ENCODE measurements at places on chromosomes 4 and X.
A peak's percentile ranks its signal among the peaks of the same experiment; 100 is the strongest.

DNA sequence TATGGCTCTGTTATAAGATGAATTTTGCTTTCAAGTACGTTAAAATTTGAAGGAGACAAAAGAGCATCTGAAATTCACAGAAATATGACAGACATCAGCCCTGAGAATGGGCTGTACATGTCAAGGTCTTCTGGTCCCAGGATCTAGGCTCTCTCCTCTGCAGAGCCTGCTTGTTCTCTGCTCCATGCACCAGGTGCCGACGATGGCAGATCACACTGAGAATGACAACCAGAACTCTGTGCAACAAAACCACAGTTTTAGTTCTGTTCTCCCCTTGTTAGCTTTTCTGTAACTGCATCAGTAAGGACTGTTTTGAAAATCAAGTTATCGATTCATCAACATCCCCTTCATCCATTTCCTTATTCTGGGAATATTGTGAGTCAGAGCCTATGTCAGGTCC is 30.9 kb upstream of the LGI2 start:
- no peak overlapping the region for H3K4me3 ChIP-seq
- H3K4me1 ChIP-seq: no peaks in the 10 kb centered on the region
- DNase-seq: no peak
- no peaks in the 10 kb centered on the region for H3K36me3 ChIP-seq
- no peaks in the 10 kb centered on the region for H3K27me3 ChIP-seq
- no peak overlapping the region for H3K27ac ChIP-seq

GRCh38 chr4:118018381-118019145 is 15.7 kb upstream of the NDST3 start:
- no peak for DNase-seq
- H3K4me1 ChIP-seq: no peaks in the 10 kb centered on the region
- H3K36me3 ChIP-seq: no peaks in the 10 kb centered on the region
- H3K4me3 ChIP-seq: no peak overlapping the region

DNA sequence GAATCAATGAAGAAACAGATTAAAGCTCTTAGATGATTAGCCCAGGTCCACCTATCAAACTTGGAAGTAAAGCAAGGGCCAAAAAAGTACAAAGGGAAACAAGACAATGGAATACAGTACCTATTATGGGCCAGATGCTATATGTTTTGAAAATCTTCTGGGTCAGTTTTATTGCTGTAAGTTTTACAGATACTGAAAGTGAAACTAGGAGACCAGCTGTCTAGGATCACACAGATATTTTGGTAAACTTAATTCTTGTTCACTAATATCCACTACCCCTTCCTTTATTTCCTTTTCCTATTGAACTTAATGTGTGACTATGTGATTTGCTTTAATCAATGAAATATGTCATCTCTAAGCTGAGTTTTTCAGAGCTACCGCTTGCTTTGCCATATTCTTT is 505.4 kb upstream of the PITX2 start:
- no peaks in the 10 kb centered on the region for H3K4me1 ChIP-seq
- no peak for DNase-seq
- no peaks in the 10 kb centered on the region for H3K27me3 ChIP-seq
- H3K4me3 ChIP-seq: no peak overlapping the region
- H3K36me3 ChIP-seq: no peaks in the 10 kb centered on the region
- H3K27ac ChIP-seq: no peak overlapping the region

GRCh38 chrX:119410027-119410819 is 11.1 kb downstream of the SLC25A43 start:
- H3K4me1 ChIP-seq: peaks cover 10% of the 10 kb centered on the region
- H3K4me3 ChIP-seq: no peak overlapping the region
- peaks cover 4% of the 10 kb centered on the region for H3K36me3 ChIP-seq
- no peak for DNase-seq
- peak overlapping the region; percentile 90 for H3K27ac ChIP-seq
- no peaks in the 10 kb centered on the region for H3K27me3 ChIP-seq

DNA sequence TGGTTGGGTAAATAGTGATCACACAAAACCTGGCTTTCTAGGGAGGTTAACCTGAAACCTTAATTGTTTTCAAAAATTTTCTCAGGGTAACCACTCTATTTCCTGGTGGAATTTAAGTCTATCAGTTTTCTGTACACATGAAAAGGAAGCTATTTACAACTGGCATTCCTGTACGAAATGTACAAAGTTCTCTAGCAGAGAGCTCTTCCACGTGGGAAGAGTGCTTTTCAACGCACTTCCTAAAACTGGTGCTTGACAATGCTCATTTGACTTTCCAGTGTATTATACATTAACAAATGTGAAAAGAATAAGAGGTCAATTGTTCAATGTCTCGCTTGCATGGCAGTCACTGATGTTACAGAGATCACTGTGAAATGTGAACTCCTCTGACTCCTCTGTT is 2.8 kb upstream of the SOD3 start:
- H3K27ac ChIP-seq: no peak overlapping the region
- no peak for DNase-seq
- no peak overlapping the region for H3K4me3 ChIP-seq
- no peaks in the 10 kb centered on the region for H3K36me3 ChIP-seq
- H3K27me3 ChIP-seq: peaks cover 15% of the 10 kb centered on the region

GRCh38 chr4:47287735-47288134 is 175.8 kb downstream of the COMMD8 start:
- H3K27ac ChIP-seq: no peak overlapping the region
- no peaks in the 10 kb centered on the region for H3K36me3 ChIP-seq
- H3K4me1 ChIP-seq: no peaks in the 10 kb centered on the region
- no peaks in the 10 kb centered on the region for H3K27me3 ChIP-seq
- no peak overlapping the region for H3K4me3 ChIP-seq

DNA sequence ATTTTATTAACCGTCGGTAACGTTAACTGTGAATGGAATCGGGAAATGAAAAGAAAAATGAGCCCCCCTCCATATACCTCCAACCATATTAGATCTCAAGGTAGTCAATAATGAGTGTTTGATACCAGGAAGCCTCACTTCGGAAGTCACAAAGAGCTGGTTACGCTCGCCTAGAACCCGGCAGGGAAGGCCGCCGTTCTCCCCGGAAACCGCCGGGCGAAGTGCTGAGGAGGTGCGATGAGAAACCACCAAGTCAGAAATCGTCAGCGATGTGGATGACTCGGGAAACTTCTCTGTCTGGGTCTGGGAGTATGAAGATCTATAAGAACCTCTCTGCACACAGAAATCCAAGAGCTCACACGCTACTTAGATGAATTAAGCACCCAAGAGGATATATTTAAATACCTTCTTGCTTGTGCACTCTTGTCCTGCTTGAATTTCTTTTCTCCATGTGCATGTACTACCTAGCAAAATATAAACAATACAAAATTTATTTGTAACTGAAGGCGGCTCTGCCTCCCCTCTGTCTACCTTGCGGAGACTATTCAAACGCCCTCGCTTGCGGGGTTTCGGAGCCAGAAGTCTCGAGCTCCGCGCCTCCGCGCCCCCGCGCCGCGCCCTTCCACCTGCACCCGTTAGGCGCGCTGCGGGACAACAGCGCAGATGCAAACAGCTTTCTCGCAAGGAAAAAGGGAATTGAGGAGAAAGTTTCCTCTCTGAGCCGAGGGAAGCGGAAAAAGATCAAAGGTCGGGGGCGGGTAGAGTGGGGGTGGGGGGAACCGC is 17.8 kb downstream of the NKX6-1 start:
- H3K4me3 ChIP-seq: no peak overlapping the region
- no peaks in the 10 kb centered on the region for H3K36me3 ChIP-seq
- DNase-seq: peak; percentile 5
- H3K27ac ChIP-seq: no peak overlapping the region

DNA sequence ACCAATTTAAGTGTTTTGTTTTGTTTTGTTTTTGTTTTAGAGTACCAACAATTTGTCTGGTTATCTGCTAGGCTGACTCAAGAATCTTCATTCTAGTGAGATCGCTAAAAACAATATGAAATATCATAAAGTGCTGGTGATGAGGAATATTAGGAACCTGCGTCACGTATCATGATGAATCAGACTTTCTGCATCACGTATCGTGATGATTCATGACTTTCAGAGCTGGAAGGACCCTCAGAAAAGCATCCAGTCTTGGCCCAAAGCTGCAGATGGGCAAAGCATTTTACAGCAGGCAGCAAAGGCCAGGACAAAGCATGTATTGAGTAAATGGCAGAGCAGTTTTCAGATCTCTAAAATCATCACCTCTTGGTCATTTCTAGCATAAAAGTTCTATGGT is 278.0 kb upstream of the BOD1L1 start:
- no peaks in the 10 kb centered on the region for H3K27me3 ChIP-seq
- no peak overlapping the region for H3K27ac ChIP-seq

- no peak for DNase-seq
- H3K27ac ChIP-seq: no peak overlapping the region
- no peaks in the 10 kb centered on the region for H3K27me3 ChIP-seq
- no peaks in the 10 kb centered on the region for H3K4me1 ChIP-seq
- H3K36me3 ChIP-seq: no peaks in the 10 kb centered on the region
Observed at GRCh38 chrX:141989134-141989533, 85.4 kb downstream of the MAGEC1 start.

DNA sequence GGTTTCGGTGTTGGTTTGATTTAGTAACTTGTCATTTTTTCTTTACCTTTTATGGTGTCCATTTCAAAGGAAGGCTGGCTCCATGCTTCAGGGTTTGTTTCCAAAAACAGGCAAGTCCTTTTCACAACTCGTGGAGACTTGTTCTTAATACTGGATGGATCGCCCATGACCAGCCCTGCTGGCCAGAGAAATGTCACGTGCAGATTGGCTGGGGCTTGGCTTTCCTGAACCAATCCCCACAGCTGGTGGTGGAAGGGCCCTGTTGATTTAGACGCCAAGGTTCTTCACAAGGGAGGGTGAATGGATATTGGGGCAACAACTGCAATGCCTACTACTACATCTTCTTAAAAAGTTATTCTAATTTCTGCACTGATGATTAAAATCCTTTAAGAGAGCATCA is 92.6 kb downstream of the SHROOM3 start:
- DNase-seq: no peak
- H3K27me3 ChIP-seq: no peaks in the 10 kb centered on the region

DNA sequence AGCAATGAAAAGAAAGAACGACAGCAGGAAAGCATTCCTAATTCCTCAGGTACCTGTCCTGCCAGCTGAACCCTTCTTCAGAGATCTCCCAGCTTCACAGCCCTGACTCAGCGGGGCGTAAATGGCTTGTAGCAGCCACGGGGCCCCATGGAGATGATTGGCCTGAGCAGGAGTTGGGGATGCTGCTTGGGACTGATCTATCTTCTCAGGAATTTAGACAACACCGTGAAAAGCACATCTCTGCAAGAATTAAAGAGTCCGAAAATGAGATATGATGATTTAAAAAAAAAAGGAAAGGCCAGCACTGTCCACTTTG is 22.5 kb upstream of the SLC25A4 start:
- no peak overlapping the region for H3K27ac ChIP-seq
- peaks cover 18% of the 10 kb centered on the region for H3K27me3 ChIP-seq
- DNase-seq: no peak
- peaks cover 3% of the 10 kb centered on the region for H3K4me1 ChIP-seq

- no peak overlapping the region for H3K27ac ChIP-seq
- no peaks in the 10 kb centered on the region for H3K27me3 ChIP-seq
- no peaks in the 10 kb centered on the region for H3K36me3 ChIP-seq
Observed at GRCh38 chrX:153400146-153401132, 711 bp downstream of the PNMA6E start.

DNA sequence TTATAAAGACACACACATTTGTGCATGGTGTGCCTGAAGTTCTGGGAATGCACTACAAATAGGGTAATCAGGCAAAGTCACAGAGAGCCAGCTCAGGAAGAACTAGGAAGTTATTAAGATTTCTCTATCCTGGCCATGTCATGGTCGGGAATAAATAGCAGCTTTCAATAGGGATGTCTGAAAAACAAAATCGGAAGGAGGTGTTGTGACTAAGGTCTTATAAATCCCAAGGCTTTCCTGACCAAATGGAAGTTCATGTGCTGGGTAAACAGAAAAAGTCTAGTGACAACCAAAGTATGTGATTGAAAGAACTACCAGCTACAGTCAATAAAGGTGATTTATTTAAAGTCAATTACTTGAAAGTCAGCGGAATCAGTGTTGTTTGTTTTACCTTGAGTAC is 262.5 kb upstream of the HS3ST1 start:
- no peaks in the 10 kb centered on the region for H3K36me3 ChIP-seq
- H3K27me3 ChIP-seq: no peaks in the 10 kb centered on the region
- H3K27ac ChIP-seq: no peak overlapping the region
- DNase-seq: no peak

- no peaks in the 10 kb centered on the region for H3K4me1 ChIP-seq
- no peak overlapping the region for H3K27ac ChIP-seq
- no peaks in the 10 kb centered on the region for H3K36me3 ChIP-seq
- DNase-seq: no peak
Observed at GRCh38 chr4:31005037-31005436, 284.9 kb downstream of the PCDH7 start.

- H3K27ac ChIP-seq: no peak overlapping the region
- peaks cover 13% of the 10 kb centered on the region for H3K27me3 ChIP-seq
- no peak for DNase-seq
- no peaks in the 10 kb centered on the region for H3K4me1 ChIP-seq
- no peaks in the 10 kb centered on the region for H3K36me3 ChIP-seq
Observed at GRCh38 chrX:155874571-155875244, 6.4 kb upstream of the VAMP7 start.

GRCh38 chr4:147309434-147309833 is 171.5 kb upstream of the EDNRA start:
- H3K36me3 ChIP-seq: no peaks in the 10 kb centered on the region
- no peak for DNase-seq
- H3K27me3 ChIP-seq: no peaks in the 10 kb centered on the region

DNA sequence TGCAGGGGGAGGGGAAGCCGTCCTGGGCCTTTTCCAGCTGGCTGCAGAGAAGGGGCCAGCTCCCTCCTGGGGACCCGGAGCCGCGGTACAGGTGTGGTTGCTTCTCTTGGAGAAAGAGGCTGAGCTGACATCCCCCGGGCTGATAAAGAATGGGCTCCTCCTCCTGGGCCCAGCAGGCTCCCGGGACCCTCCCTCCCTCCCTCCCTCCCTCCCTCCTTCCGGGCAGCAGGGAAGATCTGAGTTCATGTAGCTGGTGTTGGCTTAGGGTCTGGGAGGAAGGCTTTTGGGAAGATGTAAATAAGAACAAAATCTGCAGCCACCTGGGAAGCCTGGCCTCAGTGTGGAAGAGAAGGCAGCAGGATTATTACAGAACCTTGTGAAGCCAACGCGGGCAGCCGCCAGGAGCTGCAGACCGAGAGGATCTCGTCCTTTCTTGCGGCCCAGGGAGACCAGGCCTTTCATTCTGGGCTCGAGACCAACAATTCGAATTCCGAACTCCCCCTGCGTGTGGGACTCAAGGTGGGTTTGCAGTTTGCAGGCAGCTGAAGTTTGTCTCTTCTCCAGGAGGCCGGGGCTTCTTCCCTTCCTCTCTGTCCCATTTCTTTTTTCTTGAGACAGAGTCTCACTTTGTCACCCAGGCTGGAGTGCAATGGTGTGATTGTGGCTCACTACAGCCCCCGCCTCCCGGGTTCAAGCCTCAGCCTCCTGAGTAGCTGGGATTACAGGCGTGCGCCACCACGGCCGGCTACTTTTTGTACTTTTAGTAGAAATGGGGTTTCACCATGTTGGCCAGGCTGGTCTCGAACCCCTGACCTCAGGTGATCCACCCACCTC is at the start of gene PLCXD1:
Gene PLCXD1 (plus strand): TSS at position 216 of the 834 bp plus-strand sequence. CDS start 2,807 bp downstream, outside the sequence.
- peaks cover 19% of the 10 kb centered on the region for H3K36me3 ChIP-seq
- H3K27ac ChIP-seq: peak within 1 kb of the TSS; percentile 87
- peak within 1 kb of the TSS; percentile 49 for H3K4me3 ChIP-seq
- peak; percentile 85 for DNase-seq

GRCh38 chrX:9880237-9880636 is 86.9 kb upstream of the CLDN34 start:
- DNase-seq: no peak
- no peak overlapping the region for H3K27ac ChIP-seq
- H3K36me3 ChIP-seq: peaks cover 2% of the 10 kb centered on the region
- no peaks in the 10 kb centered on the region for H3K27me3 ChIP-seq
- H3K4me3 ChIP-seq: no peak overlapping the region
- peaks cover 13% of the 10 kb centered on the region for H3K4me1 ChIP-seq

- no peak overlapping the region for H3K27ac ChIP-seq
- H3K36me3 ChIP-seq: no peaks in the 10 kb centered on the region
- no peaks in the 10 kb centered on the region for H3K4me1 ChIP-seq
- no peak for DNase-seq
Observed at GRCh38 chr4:181688872-181689271, 554.3 kb upstream of the TENM3 start.

Data from large intestine (tissue), 12 donors.